ENCODE measurements at places on chromosomes 12 and 14. TPM values are rescaled to one million over a fixed set of nuclear protein-coding genes. Genes with fewer than 3 reads are reported as not detected.

Gene POTEG
- total RNA-seq, result not detected

Gene NRL
- total RNA-seq, result 3.9 TPM

Gene KRT76
- total RNA-seq, result not detected

Gene KRT3
- not detected for total RNA-seq

Gene SERPINA5
- 4.4 TPM for total RNA-seq

Gene MSI1
- total RNA-seq, result 1.4 TPM

Gene IGFBP6
- total RNA-seq, result 133 TPM

Gene DEPDC4
- 1.4 TPM for total RNA-seq

Gene CMA1
- 2.2 TPM for total RNA-seq

Gene CEBPE
- total RNA-seq, result not detected

Gene AMN
- 3.2 TPM for total RNA-seq

Gene A2M
- total RNA-seq, result 688 TPM

Gene HECTD1
- 212 TPM for total RNA-seq

Gene DMAC2L
- total RNA-seq, result 31.0 TPM

Gene SERPINA9
- total RNA-seq, result not detected

Gene KRT82
- total RNA-seq, result not detected

Gene SLC39A2
- total RNA-seq, result 0.83 TPM

Gene SLC10A1
- total RNA-seq, result 0.23 TPM

Gene TBX5
- 0.10 TPM for total RNA-seq

Gene BHLHE41
- total RNA-seq, result 186 TPM

Gene FAM186B
- 1.2 TPM for total RNA-seq

Gene FGF6
- total RNA-seq, result not detected

Gene KCNA1
- total RNA-seq, result not detected

Gene KRT4
- 0.81 TPM for total RNA-seq

Gene C1RL
- 110 TPM for total RNA-seq

Gene CCDC184
- total RNA-seq, result 5.6 TPM

Gene TAS2R50
- total RNA-seq, result 7.2 TPM

Gene UBE2N
- 133 TPM for total RNA-seq

Gene WIF1
- 0.29 TPM for total RNA-seq

Gene ZNF268
- total RNA-seq, result 30.6 TPM

Gene MYO1H
- total RNA-seq, result not detected

Gene LYSET
- total RNA-seq, result 22.1 TPM

Gene CLEC1A
- 5.4 TPM for total RNA-seq

Gene PTHLH
- 0.86 TPM for total RNA-seq

Gene SH2B3
- total RNA-seq, result 20.4 TPM

Gene SCNN1A
- 63.8 TPM for total RNA-seq

Gene SERPINA1
- total RNA-seq, result 13.8 TPM

Gene VASH1
- total RNA-seq, result 9.0 TPM

Gene METTL3
- total RNA-seq, result 63.3 TPM

Gene FOXN3
- total RNA-seq, result 91.7 TPM

Gene TMEM132D
- total RNA-seq, result not detected

Gene ANO2
- 4.2 TPM for total RNA-seq

Gene CMKLR1
- 5.2 TPM for total RNA-seq

Gene SERPINA12
- not detected for total RNA-seq

Gene RFX4
- not detected for total RNA-seq

Gene STAB2
- 0.29 TPM for total RNA-seq

Gene TAMALIN
- total RNA-seq, result 50.7 TPM

Gene PZP
- 0.34 TPM for total RNA-seq

Gene SDR9C7
- total RNA-seq, result not detected

Gene KRT77
- not detected for total RNA-seq

Gene DDHD1
- total RNA-seq, result 34.1 TPM

Gene GPD1
- total RNA-seq, result 1.7 TPM

Gene OS9
- 201 TPM for total RNA-seq

Gene LPAR5
- 13.6 TPM for total RNA-seq

Measured in ureter (tissue), 1 donor.